ENCODE measurements at places on chromosomes 13 and 19.

DNA sequence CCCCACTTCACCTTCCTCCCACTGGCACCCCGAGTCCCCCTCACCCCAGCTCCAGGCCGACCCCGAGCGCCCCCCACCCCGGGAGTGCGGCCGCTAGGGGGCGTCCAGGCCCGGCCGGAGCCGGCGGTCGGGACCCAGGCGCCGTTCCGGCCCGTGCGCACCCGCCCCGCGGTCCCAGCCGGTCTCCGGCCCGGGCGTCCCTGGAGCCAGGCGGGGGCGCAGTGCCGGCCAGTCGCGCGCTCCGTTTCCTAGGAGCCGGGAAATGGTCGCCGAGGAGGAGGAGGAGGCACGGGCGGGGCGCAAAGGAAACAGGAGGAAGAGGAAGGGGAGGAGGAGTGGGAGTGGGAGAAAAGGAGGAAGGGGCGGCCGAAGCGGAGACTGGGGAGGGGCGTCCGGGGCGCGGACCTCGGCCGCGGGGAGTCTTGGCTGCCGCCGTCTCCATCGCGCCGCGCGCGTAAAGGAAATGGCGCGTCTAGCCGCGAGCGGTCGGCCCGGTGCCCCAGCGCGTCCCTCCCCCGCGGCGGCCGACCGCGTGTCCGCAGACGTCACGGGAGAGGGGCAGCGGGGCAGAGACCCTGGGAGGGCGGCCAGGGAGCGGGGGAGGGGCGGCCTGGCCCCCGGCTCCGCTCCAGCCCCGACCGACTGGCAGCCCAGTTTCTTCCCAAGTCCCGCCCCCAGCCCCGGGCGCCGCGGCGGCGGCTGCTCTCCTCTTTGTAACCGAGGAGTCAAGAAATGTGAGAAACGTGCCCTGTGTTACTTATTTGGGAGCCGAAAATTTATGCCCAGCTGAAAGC, 1.1 kb upstream of the KCTD15 start:
- DNase-seq: peak; percentile 46

DNA sequence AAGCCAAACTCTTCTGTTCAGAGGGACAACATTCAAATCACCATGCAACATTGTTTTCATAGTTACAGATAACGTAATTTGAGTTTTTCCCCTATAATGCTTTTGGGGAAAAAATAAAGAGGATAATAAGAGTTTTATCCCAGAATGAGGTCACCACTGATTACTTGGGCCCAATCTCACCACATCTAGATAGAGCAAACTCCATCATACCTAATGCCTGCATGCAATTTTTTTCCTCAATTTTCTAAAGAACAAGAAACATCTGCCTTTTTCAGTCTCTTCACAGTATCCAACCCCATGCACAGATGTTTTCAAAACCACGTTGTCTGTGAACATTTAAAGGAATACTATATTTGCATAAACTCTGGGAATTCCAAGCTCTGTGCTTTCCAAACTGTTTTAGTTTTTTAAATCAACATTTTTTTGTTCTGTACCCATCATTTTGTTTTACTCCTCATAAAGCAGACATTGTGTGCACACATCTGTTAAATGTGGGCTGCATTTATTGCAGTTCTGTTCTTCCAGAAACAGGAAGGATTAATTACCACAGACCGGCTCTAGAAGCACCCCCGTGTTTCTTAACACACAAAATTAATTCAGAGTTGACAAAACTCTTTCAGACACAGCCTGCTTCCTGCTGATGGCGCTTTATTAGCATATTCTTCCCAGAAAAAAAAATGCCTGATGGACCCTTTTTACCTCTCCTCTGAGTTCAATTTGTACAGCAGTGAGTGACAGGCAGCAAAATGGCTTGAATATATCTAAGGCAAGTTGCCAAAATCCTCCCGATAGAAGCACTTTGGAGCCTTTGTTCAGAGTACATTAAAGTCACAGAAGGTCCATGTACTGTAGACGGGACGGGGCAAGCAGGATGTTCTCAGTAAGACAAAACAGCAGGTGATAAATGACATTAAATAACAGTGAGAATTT, 1171.9 kb downstream of the EFNB2 start:
- DNase-seq: no peak

DNA sequence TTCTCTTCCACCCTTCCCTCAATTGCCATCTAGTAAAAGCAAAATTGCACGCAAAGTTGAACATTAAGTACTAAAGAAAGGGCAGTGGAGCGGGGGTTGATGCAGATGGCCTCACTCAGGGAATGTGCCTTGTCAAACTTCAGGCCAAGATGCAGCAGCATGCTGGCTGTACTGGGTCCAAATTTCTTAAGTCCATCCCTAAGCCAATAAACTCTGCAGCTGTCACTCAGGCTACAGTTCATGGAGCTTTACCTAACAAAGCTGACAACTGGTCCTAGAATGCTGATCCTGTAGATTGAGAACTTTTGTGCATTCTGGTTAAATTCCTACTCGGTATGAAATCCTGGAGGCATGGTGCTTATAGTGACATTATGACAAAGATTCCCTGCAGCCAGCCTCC, 88.4 kb downstream of the FOXO1 start:
- no peak for DNase-seq

DNA sequence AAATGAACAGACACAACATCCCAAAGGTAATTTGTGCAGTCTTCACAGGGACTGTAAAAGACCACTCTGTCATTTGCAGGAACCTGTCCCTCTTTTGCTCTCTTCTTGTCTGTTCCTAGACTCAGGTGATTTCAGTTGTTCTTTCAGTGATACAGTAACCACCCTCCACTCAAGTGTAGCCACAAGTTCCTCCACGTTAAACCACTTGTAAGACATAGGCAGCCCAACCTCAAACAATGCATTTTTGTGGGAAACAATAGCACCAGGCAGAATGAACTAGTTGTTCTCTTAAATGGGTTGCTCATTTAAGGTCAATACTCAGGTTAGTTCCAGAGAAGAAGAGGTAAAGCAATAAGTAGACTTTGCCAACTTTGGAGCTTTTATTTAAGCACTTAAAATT, 359.4 kb downstream of the MZT1 start:
- DNase-seq: no peak

- no peak for DNase-seq
Observed at GRCh38 chr19:32537580-32537979, 43.4 kb upstream of the PDCD5 start.

DNA sequence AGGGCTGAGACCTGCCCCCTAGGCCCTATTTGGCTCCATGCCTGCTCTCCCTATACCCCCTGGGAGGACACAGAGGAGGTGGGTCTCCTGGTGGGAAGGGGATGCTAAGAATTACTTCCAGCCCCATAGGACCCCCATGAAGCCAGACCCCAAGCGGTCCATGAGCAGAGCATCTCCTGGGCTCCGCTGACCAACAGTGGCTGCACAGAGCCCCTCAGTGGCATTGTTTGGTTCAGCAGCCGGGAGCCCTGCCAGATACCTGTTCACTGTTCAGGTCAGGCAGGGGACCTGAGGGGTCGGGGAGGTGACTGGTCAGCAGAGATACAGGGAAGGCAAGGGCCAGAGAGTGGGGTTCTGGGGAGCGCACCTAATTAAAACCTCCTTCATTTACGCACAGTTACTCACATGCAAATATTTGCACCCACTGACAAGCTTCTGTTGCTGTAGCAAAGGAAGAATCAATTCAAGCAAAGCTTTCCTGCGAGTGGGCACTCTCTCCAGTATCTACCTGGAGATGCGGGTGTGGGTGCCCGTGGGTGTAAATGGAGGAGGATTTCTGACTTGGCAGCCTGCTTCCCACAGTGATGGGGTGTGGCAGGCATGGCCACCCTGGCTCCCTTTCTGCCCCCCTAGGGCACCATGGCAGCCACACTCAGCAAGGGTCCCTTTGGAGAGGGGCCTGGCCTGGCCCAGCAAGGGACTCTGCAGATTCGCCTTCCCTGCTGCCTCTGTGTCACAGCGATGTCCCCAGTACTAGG, 83.5 kb downstream of the CHST8 start:
- DNase-seq: no peak

DNA sequence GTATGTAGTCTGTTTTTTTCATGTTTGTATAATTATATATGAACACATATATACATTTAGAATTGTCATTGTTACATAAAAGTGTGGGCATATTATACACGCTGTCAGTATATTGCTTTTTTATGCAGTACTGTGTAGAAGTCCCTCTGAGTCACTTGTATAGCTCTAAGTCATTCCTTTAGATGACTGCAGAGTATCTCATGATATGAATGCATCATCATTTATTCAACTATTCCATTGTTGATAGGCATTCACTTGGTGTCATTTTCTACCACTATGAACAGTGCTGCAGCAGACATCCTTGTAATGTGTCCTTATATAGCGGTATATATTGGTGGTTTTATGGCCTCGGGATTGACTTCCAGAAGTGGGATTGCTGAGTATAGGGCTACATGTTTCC, 15.3 kb downstream of the RFXAP start:
- DNase-seq: no peak

- DNase-seq: no peak
Observed at GRCh38 chr19:19657397-19657783, 6.1 kb downstream of the ATP13A1 start.

DNA sequence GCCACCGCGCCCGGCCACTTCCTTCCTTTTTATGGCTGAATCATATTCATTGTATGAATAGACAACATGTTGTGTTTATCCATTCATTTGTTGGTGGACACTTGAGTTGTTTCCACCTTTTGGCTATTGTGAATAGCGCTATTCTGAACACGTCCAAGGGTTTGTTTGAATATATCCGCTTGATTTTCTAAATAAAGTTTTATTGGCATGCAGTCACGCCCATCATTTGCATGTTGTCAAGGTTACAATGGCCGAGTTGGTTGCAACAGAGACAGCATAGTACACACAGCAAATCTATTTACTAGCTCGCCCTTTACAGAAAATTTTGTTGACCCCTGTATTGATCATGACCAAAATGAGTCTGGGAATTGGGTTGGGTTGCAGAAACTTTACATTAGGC, 43.5 kb downstream of the COLGALT1 start:
- no peak for DNase-seq

DNA sequence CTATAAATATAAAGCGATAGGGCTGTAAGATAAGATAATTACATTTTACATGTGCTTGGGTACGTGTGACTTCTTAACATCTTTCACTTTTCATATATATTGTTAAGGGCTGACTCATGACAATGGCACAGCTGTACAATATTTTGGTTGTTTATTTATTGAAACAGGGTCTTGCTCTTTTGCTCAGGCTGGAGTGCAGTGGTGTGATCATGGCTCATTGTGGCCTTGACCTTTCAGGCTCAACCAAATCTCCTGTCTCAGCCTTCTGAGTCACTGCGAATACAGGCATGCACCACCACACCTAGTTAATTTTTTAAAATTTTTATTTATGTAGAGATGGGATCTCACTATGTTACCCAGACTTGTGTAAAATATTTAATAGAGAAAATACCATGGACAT, 2532.4 kb upstream of the PCDH20 start:
- DNase-seq: no peak

GRCh38 chr19:29606420-29606747, 301 bp downstream of the POP4 start:
- DNase-seq: no peak

GRCh38 chr13:107376341-107377125, 808.6 kb upstream of the ARGLU1 start:
- DNase-seq: no peak

GRCh38 chr19:1057176-1057855, 9.7 kb upstream of the ARHGAP45 start:
- DNase-seq: peak; percentile 59

- DNase-seq: no peak
Observed at GRCh38 chr13:25493931-25494640, 122.3 kb downstream of the ATP8A2 start.

DNA sequence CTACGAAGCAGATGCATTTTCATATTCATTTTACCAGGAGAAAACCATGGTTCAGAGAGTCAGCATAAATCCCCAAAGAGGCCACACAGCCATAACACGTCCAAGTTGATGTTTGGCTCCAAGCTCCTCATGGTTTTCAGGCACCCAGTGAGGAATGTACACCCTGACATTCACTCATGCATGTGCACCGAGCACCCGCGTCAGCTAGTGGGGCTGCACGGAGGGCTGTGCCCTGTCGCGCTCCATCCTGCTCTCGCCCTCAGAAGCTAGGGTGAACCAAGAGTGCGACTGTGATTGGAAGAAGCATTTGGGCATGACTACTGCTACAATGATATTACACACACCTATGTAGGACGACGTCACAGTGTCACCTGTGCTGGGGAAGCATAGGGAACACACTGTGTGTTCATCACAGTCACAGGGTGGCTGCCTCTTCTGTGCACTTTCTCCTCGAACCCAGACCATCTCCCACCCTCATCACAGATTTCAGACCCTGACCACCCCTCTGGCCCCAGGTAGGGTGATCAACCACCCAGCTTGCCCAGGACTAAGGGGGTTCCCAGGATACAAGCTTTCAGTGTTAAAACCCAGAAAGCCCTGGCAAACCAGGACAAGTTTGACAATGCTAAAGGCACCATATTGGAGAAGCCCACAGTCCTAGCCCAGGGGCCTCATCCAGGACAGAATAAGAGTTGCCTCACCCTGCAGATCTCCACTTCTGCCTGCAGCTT, 148.6 kb upstream of the ZNF507 start:
- no peak for DNase-seq

- no peak for DNase-seq
Observed at GRCh38 chr19:8731428-8732169, 10.2 kb downstream of the OR2Z1 start.

DNA sequence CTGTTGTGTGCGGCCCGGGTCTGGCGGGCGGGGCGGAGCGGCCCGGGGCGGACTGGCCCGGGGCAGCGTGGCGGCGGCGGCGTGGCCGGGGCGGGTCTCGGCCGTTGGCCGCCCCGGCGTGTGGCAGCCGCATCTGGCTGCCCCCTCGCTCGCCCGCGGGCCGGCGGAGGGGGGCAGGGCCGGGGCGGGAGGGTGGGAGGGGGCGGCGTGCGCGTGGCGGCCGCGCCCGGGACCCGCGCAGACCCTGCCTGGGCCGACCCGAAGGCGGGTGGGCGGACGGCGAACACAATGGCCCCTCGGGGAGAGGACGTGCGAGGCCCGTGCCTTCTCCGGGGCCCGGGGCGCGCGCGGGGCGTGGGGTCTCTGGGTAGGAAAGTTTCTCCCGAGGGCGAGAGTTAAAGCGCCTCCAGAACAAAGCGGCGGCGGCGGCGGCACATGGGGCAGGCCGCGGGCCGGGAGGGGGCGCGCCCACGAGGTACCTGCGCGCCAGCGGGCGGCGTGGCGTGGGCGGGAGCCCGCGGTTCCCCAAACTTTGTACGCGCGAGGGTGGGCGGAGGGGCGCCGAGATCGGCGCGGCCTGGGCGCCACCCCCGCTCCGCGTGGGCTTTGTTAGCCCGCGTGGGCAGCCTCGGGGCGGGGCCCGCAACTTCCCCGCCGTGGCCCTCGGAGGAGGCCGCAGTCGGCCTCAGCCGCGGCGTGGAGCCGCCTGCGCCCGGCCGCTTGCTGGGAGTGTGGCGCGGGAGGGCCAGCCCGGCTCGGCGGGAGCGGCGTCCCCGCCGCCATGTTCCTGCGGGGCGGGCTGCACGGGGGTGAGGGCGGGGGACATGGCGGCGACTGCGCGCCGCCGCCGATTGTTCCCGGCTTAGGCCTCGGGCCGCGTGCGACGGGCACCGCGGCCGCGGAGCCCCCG, 764 bp downstream of the MIR17HG start:
- peak; percentile 82 for DNase-seq

GRCh38 chr13:49629196-49629938, 1.1 kb downstream of the ARL11 start:
- no peak for DNase-seq

Data from activated T-cell treated with anti-CD3 and anti-CD28 coated beads, Interleukin-2, amount 50 U/mL, for 1 hour (primary cell).